Stimulated activated CD4-positive, alpha-beta T cell treated with anti-CD3 and anti-CD28 coated beads, Interleukin-4, amount 100 ng/mL, for 48 hours (primary cell): ENCODE measurements at places on chromosomes 13 and 19.
A peak's percentile ranks its signal among the peaks of the same experiment; 100 is the strongest.

GRCh38 chr19:48818234-48818820 is 7.5 kb upstream of the BCAT2 start:
- DNase-seq: no peak

DNA sequence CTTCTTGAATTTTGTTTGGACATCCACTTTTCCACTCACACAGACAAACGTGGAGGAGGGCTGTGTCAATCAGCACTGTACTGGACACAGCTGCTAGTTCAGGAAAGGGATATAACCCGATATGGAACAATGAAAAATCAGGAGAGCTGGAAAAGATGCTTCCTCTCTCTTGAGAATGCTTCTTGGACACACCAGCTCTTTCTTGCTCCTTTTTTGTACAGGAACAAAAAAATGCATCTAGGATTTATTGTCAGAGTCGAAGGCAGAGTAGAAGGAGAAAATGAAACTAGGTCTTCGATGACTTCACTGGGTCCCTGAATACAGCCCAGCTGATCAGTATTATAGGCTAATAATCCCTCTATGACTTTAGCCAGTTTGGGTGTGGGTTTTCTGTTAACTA is 62.2 kb downstream of the PEG3 start:
- no peak for DNase-seq

GRCh38 chr13:46486270-46486669 is 66.7 kb upstream of the LRCH1 start:
- DNase-seq: no peak

DNA sequence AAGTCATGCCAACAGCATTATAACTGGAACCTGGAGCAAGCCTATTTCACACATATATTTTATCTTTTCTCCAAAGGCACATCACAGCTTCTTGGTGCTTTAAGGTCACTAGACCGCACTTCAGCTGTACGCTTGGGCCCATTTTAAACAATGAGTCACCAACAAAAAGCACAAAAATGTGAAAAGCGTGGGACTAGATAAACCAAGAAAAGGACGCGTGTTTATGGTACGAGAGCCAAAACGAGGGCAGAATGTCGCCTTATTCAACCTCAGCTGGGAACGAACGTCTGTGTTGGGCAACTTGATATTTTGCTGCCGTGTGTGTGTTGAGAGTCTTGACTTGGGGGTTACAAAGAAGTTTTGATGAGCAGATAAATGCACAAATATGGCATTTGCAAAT is 9.2 kb upstream of the EHD2 start:
- DNase-seq: no peak

DNA sequence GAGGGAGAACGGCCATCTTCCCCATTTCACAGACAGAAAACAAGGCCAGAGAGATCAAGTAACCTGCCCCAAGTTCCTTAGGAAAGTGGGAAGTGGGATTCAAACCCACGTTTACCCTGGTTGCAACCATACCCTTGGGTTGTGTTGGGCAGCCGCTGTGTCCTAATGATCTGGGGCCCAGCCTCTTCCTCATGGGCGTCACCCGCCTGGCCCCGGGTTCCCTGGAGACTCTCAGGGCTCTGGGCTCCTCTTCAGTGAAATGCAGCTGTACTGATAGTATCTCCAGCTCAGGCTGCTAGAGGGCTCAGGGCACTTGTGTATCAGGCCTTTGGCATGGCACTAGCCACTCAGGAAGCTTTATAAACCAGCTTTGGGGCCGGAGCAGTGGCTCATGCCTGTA is 9.8 kb downstream of the TMED1 start:
- no peak for DNase-seq

DNA sequence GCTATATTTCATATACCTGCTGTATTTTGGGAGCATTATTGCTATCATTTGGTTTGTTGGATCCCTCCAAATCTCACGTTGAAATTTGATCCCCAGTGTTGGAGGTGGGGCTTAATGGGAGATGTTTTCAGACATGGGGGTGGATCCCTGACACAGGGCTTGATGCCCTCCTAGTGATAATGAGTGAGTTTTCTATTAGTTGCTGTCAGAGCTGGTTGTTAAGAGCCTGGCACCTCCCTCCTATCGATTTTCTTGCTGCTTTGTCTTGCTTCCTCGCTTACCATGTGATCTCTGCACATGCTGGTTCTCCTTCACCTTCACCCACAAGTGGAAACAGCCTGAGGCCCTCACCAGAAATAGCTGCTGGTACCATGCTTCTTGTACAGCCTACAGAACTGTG is 259.9 kb upstream of the STARD13 start:
- no peak for DNase-seq

- no peak for DNase-seq
Measured at GRCh38 chr19:43754253-43754502, 584 bp downstream of the SMG9 start.

DNA sequence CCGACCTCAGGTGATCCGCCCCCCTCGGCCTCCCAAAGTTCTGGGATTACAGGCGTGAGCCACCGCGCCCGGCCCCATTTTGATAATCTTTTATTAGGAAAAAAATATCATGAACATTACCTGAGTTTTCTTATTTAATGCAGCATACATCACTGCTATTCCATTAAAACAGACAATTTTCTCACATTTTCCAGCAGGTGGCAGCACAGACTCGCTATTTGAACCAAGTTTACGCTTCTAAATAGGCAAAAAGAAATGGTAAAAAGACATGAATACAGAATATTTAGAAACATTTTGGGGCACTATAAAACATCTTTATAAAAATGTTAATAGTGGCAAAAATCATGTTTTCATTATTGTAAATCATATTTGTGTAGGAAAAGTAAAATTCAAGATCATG is 903.1 kb downstream of the SLITRK6 start:
- peak; percentile 3 for DNase-seq

DNA sequence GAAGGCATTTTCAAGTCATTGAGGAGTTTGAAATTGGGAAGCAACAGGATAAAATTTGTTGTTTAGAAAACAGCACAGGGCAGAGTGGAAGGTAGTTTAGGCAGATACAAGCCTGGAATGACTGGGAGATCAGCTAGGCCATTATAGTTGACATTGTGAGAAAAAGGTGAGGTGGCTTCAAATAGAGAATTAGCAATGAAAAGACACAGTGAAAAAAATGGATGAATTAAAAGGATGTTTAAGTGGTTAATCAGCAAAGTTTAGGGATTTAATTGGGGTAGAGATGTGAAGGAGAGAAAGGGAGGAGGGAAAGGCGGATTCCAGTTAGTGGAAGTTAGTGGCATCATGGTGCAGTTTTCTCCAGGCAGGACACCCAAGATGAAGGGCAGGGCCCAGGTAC is 570.5 kb upstream of the GPC6 start:
- no peak for DNase-seq

- no peak for DNase-seq
Measured at GRCh38 chr13:75489502-75490263, 7.7 kb upstream of the TBC1D4 start.

GRCh38 chr13:99500839-99501183 is 461 bp upstream of the TM9SF2 start:
- no peak for DNase-seq
